Activated CD4-positive, alpha-beta T cell treated with anti-CD3 and anti-CD28 coated beads, Interleukin-2, amount 50 U/mL, for 1 hour (primary cell): ENCODE measurements at places on chromosomes 11 and 22.

DNA sequence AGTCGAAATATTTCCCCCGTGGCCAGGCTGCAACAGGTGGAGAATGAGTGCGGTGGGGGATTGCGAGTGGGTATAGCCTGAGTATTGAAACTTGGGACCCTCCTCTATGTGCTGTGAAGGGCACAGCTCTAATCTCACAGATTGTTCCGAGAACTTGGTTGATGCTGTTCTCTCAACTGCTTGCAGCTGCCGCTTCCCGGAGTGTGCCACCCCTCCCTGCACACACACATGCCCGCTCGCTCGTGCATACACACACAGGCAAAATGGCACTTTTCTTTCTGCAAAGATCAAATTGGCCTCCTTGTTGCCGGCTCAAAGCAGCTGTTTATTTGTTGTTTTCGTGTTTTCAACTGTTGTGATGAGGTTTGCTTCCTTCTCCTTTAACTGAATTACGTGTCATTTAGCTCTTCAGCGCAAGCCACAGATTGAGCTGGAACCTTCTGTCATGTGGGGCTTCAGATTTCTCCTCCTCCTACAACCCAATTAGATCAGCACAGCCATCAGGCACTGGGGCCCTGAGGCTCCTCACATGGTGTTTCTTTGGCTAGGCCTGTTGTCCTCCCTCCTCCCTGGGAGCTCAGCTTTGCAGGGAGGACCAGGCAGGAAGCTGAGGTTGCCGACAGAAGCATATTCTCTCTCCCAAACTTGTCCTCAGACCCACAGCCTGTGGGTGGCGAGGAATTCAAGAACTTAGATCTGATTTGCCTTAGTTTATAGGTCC, 13.9 kb upstream of the B3GAT1 start:
- DNase-seq, result no peak

DNA sequence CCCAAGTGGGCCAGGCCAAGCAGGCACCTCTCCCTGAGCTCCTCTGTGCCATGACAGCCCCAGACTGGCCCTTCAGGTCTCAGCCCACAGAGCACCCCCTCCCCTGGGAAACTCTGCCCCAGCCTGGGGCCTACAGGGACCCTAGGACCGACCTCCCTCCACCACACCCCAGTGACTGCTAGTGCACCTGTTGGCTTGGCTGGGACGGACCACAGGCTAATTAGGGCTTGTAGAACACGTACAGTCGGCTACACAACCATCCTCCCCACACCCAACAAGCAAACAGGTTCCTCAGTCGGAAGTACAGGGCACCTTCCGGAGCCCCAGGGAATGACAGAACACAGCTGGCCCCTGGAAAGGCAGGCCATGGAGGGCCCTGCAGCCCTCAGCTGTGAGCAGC, 4.3 kb downstream of the SBF1 start:
- DNase-seq, result no peak

GRCh38 chr11:116366451-116366850, 406.3 kb downstream of the BUD13 start:
- no peak for DNase-seq

- DNase-seq, result no peak
Observed at GRCh38 chr22:20887375-20887774, 28.6 kb downstream of the SNAP29 start.

- no peak for DNase-seq
Observed at GRCh38 chr11:22780952-22781593, 48.5 kb downstream of the SVIP start.

GRCh38 chr11:47411884-47412746, 3.7 kb downstream of the SLC39A13 start:
- peak; percentile 55 for DNase-seq

DNA sequence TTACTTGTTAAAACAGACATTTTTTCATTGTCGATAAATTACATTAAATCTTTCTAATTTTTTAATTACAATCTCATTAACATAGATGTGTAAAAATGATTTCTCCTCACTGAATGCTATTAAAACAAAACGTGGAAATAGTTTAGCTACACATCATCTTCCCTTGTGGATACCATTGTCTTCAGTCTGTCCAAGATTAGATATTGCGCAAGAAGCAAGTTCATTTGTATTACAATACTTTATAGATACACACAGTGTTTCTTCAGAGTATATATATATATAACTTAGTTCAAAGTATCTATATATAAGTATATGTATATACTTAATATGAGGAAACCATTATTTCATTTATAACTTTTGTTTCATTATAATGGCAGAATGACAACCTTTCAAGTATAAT, 883.3 kb upstream of the CNTN5 start:
- no peak for DNase-seq

DNA sequence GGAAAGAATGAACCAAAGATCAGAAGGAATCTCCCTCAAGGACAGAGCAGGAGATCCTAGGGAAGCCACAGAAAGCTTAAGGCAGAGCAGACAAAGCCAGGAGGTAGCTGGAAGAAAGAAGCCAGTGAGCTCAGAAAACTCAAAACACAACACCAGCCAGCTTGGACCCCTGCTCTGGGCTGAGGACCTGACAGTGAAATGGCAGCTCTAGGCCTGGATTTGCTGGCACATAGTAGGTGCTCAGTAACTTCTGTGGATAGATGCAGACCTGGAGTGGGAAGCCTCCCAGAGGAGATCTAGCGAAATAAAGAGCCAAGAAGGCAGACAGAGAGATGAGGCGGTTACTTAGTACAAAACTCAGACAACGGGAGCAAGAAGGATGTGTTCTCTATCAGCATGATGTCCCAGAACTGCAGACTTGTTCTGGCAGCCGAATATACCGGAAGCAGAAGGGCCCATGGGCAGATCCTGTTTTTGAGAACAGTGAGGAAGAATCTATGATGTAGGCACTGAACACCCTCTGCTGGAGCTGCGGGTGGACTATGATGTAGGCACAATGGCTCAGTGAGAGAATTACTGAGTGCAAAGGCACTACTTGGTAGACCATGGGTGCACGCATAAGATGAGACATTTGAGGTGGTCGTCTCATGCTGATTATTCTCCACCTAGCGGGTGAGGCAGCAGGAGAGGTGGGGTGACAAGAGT, 4.8 kb downstream of the ROBO4 start:
- DNase-seq, result no peak

DNA sequence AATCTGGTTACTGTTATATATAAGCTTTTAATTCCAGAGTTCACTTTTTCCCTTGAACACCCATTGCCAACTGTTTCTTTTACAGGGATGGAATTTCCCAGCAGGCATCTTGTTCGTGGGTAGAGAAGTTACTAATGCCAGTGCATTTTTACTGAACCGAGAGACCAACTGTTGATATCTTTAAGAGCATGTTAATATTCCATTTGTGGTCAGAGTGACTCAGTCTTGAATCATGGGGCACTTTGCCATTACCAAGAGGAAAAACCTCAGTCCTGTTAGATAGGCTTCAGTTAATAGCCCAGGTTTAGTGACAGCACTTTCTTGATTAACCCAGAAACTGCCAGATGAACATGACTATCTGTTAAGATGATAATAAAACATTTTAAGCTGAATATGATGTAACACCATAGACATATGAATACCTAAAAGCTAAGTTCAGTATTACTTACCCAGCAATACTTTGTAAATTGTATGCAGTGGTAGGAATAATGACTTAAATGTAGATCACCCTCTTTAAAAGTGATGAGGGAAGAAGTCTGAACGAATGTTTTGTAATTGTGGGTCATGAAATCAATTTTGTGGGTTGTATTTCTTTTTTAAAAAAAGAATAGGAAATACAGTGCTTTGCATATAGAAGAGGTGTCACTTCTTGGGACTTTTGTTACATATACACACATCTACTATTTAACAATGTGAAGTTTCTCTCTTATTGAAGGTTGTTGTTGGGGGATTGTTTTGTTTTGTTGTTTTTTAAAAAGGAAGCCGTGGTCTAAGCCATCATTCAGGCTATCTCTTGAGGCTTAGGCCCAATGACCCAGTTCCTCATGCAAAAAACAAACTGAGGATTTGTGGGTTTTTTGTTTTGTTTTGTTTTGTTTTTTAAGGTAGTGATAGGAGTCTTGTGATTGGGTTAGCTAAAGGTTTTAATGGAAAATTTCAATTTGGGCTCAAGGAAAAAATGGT, 79.2 kb upstream of the GRIK4 start:
- no peak for DNase-seq

- DNase-seq, result no peak
Observed at GRCh38 chr11:39365809-39366436, 2093.5 kb downstream of the LRRC4C start.

DNA sequence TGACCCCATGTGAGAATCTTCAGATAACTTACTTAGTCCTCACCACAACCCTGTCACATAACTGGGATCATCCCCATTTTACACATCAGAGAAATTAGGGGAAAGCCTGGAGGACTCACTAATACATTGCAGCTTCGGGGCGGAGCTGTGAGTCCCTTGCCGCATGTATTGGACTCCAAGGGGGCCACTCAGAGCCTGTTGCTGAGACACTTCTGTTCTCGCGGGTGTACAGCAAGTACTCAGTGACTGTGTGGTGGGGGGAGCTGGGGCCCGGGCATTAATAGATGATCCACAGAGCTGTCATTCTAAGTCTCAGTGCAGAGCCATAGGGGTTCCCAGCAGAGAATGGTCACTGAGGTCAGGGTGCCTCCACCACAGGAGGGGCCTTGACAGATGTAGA, 13.5 kb downstream of the OAF start:
- no peak for DNase-seq

GRCh38 chr11:123484448-123484847, 54.4 kb downstream of the GRAMD1B start:
- DNase-seq, result no peak

- peak; percentile 96 for DNase-seq
Observed at GRCh38 chr11:67353317-67354074, at the start of gene POLD4. TSS of gene POLD4 (minus strand) at chr11:67353546. CDS start at chr11:67353399, 147 bp downstream.

DNA sequence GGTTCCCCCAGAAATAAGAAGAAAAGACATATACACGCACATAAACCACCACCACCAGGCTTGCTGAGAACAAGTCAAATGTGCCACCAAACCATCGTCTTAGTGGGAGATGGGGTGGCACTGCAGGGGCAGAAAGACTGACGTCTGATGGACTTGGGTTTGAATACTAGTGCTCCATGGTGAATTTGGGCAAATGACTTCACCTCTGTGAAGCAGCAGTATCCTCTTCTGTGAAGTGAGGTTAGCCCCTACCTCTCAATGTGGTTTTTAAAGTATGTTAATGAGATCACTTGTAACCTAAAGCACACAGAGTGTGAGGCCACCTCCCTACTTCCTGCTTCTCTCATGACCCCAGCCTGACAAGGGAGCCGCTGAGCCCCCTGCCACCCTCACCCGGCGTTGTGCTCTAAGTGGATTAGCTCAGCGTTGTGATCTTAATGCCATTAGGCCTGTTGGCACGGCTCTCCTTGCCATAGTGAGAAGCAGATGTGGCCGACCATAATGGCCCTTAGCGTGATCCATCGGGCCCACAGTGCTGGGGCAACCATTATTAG, 14.4 kb downstream of the ZBTB16 start:
- no peak for DNase-seq

- DNase-seq, result peak; percentile 74
Observed at GRCh38 chr11:46367244-46367915, 14.1 kb upstream of the MDK start.

GRCh38 chr11:2342981-2343380, 34.1 kb upstream of the CD81 start:
- no peak for DNase-seq

DNA sequence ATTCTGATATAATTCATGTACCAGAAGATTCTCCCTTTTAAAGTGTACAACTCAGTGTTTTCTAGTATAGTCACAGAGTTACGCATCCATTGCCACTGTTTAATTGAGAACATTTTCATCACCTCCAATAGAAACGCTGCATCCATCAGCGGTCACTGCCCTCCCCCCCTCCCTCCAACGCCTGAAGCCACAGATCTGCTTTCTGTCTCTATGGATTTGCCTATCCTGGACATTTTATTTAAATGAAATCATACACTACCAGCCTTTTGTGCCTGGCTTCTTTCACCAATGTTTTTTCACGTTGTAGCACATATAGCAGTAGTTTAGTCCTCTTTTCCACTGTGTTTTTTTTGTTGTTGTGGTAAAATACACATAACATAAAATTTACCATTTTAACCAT, 22.8 kb downstream of the TCP11L1 start:
- DNase-seq, result no peak

GRCh38 chr11:59138643-59139042, 4.0 kb upstream of the FAM111A start:
- no peak for DNase-seq

DNA sequence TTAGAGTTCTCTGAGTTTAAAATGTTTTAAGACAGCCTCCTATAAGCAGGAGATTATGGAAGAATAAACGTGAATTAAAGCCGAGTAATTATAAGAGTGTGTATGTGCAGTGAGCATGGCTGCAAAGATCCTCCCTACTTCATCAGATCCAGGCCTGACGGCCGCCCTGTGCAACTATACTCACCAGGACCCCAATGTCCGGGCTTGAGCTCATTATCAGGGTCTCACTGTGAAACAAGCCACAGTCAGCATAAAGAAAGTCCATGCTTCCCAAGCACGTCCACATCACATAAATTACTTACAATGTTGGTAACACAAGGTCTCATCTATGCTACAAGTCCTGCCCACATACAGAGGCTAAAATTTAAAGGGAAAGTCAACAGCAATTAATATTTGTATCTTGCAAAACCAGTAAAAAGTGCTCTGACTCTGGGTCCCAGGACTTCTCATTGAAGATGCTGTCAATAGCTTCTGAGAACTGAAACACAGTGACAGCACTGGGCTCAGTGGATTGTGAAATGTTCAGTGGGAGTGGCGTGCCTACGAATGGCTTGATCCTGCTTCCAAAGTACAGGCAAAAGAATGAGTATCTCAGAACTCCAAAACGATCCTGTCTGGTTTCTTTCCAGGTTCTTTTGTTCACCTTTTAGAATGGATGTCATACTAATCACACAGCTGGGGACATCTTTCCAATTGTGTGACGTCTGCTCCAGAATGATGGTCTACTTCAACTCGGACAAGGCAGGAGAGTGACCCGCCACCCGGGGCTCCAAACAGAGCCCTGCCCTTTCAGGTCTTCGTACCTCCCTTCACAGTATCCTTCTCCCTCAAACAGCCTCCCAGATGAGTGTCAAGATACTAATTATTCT, 72.1 kb upstream of the ARFGAP3 start:
- DNase-seq, result no peak

- no peak for DNase-seq
Observed at GRCh38 chr11:95904009-95904650, 19.8 kb downstream of the MTMR2 start.

DNA sequence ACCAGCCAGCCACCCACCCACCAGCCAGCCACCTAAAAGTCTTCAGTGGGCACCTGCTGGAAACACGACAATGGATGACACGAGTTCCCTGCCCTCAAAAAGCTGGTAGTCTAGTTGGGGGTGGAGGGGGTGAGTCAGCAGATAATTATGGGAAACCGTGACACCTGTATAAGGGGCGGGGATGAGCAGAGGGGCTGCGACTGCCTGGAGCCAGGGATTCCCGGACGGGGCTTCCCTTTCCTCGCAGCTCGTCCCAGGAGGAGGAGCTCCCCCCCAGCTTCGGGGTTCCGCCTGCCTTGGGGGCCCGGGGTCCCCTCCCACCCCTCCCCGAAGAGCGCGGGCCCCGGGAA, 2.3 kb upstream of the RTN4RL2 start:
- no peak for DNase-seq
